ENCODE measurements at places on chromosomes 13 and 19. TPM values are rescaled to one million over a fixed set of nuclear protein-coding genes. Genes with fewer than 3 reads are reported as not detected.
A peak's percentile ranks its signal among the peaks of the same experiment; 100 is the strongest.

- no peak for DNase-seq
Measured at GRCh38 chr13:22235285-22235949, 564.5 kb downstream of the FGF9 start.

DNA sequence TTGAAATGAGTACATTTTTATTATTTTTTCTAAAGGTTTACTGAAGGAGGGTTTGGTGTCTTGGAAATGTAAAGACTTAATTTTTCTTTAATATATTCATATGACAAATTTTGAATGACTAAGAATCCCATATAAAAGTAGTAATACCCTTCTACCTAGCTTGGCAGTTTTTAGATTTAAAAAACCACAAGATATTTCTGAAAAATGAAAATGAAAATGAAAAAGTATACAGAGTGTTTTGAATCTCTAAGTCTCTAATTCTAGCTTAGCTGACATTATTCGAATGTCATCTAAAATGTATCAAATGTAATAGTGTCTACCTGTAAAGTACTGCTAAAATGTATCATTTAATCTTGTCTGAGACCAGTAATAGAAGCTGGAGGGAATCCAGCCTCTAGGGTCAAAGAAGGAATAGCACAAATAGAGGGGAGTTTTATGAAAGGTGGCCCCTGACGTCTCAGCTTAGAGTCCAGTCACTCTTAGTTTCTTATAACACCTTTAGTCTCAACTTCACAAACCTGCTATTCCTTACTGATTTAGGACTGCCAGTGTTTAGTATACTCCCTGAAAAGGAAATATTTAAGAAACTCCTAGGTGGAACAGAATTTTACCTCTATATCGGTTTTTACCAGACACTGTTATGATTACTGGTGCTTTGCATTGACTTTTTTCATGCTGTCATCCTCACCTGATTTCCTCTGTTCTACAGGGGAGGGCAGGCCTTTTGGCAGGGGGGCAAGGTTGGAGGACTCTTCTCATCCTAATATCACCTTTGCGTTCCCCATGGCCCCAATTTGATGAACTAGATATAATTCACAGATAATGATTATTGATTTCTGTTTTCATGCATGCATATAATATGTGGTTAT is 16.2 kb upstream of the MIR17HG start:
- DNase-seq: no peak

DNA sequence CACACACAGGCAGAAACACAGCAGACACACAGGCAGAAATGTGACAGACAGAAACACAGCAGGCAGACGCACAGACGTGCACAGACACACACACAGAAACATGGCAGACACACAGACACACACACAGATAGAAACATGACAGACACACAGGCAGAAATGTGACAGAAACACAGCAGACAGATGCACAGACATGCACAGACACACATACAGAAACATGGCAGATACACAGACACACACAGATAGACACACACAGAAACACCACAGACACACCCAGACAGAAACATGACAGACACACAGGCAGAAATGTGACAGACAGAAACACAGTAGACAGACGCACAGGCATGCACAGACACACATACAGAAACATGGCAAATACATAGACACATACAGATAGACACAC is 1.3 kb downstream of the TBXA2R start:
- DNase-seq: no peak

DNA sequence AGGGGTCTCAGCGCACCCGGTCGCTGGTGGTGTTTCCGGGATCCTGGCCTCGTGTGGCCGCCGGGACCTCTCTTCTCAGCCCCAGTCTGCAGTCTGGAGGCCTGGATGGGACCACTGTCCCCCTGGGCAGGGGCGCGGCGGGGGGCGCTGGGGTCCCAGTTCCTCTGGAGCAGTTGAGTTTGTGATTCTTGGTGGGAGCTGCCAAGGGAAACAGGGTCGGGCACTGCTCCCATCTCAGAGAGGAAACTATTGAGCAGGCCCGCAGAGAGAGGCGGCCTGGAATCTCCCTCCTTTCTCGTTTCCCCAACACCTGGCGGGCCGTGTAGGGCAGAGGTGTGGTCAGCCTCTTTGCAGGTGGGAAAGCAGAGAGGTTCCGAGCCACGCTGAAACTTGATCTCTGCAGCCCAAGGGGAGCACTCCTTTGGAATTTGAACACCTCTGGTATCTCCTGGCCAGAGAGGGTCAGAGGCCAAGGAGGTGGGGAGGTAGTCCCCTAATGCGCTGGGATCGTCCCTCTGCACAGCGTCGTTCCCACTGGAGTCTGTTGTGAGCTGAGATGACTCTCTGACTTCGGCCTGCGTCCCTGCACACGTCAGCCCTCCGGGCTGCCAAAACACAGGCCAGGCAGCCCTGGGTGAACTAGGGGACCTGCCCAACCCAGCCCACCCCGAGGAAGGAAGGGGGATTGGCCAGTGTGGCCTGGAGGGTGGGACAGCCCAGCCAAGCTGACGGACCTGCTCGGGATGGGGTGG is 741 bp downstream of the PLEKHF1 start:
- peak; percentile 88 for DNase-seq

- DNase-seq: no peak
Measured at GRCh38 chr19:10566658-10567410, 1.0 kb upstream of the KRI1 start.

DNA sequence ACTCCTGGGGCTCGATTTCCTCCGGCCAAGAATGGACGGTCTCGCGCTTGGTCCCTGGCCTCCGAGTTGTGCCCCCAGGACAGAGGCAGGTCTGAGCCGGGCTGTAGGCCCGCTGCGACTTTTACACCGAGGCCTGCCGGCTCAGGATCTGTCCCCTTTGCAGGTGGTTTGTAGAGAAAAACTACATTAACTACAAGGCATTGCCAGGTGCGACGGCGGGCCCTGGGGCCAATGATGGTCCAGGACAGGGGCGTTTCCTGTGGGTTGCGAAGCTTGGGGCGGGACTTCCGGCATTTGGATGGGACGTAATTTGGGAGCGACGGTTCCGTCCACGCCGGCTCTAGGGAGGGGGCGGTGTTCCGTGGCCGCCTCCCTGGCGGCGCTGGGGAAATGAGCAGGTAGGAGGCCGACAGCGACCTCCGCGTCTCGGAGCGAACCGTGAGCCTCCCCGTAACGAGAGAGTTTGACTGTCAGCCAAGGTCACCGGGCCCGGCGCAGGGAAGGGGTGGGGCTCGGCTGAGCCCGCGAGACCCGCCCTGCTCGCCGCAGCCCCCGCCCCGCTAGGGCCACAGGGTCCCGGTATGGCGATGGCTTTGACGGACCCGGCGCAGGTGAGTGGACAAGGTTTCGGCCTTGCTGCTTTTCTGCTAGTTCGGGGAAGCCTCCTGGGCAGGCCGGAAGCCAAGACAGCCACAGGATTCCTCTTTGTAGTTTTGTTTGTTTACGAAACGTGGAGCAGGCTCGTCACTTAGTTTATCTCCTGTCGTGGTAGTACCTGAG is at the start of gene ZNF805:
ZNF805 (plus strand) TSS at position 322 of the 780 bp plus-strand sequence; CDS start at position 582, 260 bp downstream.
- DNase-seq: peak; percentile 98

DNA sequence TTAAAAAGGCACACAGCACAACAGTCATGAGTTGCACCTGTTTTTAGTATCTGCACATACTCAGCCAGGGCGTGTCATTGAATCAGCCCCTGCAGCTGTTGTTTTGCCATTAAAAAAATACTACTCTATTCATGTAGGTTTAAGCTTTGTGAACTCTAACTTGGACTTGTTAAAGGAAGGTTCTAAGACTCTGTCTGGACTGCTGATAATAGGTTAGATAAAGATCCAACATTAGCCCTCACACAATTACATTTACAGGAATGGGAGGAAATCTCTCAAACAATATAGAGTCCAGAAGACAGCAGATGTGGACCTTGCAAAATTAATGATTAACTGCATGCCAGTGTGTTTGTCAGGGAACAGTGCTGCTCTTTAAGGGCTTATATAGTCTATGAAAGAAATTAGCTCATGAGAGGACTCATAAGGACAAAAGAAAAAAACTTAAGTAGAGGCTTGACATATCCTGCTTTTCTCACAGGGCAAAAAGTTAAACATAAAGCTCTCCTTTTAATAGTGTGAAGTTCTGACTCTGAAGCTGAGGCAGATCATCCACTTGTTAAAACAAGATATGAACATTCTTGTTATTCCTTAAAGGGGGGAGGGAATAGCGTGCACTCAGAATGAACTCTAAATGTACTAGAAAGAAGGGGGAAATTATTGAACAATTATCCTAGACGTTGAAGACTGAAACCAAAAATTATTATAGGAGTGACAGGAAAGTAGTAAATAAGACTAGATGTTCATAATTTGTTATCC is 243.6 kb downstream of the NDFIP2 start:
- no peak for DNase-seq

CEACAM7 gene
- total RNA-seq: 0.49 TPM

CD37 gene
- total RNA-seq: 9.4 TPM

CDC42EP5 gene
- total RNA-seq: 12.1 TPM

ACP7 gene
- total RNA-seq: not detected

CFD gene
- total RNA-seq: 830 TPM
